ENCODE measurements at places on chromosomes 5 and 9. TPM values are rescaled to one million over a fixed set of nuclear protein-coding genes. Genes with fewer than 3 reads are reported as not detected.

DNA sequence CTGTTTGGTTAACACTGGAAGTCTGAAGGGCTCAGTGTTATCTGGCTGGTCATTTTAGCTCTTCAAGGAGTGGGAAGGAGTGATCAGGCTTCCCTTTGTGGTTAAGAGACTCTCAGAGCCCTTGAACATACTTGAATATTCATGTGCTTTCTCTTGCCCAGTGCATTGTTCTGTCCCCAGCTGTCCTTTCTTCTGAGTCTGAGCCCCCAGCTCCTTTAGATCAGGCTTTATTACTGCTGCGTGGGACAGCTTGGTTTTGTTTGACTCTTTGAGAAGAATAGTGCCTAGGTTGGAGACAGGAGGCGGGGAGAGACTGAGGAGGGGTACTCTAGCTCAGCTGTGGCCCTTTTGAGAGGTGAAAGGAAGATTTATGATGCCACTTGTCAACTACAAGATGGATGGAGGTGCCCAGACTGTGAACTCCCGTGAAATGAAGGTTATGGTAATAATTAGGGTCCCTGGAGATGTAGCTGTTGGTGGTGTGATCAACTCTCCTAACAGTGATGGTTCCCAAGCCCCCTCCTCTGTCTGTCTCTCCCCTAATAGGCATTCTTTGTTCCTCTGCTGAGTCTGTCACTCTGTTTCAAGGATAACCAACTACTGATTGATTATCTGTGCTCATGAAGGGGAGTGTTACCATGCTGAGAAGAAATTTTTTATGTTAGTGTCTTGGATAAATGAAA is 83.1 kb upstream of the GLRA1 start:
- no peak for DNase-seq
- H3K36me3 ChIP-seq, result no peaks in the 10 kb centered on the region
- no peak overlapping the region for H3K4me3 ChIP-seq

- no peak overlapping the region for H3K4me3 ChIP-seq
- peaks cover 11% of the 10 kb centered on the region for H3K4me1 ChIP-seq
- H3K36me3 ChIP-seq, result no peaks in the 10 kb centered on the region
- H3K27ac ChIP-seq, result no peak overlapping the region
- no peaks in the 10 kb centered on the region for H3K27me3 ChIP-seq
- no peak for DNase-seq
Measured at GRCh38 chr5:149719666-149720065, 10.4 kb upstream of the PPARGC1B start.

GRCh38 chr5:159053216-159053615 is 46.5 kb downstream of the EBF1 start:
- no peaks in the 10 kb centered on the region for H3K36me3 ChIP-seq
- peaks cover 2% of the 10 kb centered on the region for H3K27me3 ChIP-seq
- peaks cover 36% of the 10 kb centered on the region for H3K4me1 ChIP-seq
- no peak overlapping the region for H3K27ac ChIP-seq
- peak overlapping the region; percentile 19 for H3K4me3 ChIP-seq

DNA sequence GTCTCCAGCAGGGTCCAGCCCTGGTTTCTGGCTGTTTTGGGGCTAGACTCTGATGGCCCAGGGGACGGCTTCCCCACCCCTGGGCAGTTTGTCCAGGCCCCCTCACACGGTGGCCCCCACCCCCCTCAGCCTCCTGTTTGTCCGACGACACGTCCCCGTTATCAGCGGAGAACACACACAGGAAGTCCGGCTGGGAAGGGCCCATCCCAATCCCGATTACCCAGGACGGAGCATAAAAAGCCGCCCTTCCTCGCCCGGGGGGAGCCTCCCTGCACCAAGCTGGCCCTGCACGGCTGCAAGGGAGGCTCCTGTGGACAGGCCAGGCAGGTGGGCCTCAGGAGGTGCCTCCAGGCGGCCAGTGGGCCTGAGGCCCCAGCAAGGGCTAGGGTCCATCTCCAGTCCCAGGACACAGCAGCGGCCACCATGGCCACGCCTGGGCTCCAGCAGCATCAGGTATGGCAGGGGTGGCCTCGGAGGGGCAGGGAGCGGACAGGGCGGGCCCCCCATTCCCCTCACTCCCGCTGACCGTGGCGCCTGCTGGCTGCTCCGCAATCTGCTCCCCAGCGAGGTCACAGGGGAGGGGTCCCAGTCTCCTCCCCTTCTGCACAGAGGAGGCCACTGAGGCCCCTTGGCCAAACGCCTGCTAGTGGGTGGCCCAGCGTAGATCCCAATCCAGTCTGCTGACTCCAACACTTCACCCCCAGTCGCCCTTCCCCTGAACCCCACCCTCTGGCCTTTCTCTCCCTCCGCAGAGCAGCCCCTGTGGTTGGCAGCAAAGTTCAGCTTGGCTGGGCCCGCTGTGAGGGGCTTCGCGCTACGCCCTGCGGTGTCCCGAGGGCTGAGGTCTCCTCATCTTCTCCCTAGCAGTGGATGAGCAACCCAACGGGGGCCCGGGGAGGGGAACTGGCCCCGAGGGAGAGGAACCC is at the start of gene EGFL7:
Gene EGFL7, plus strand, starts transcription at position 261 of the 926 bp plus-strand sequence. CDS start 5,367 bp downstream, outside the sequence.
- DNase-seq, result peak; percentile 86
- peak within 1 kb of the TSS; percentile 96 for H3K4me3 ChIP-seq
- peaks cover 32% of the 10 kb centered on the region for H3K27me3 ChIP-seq
- peak within 1 kb of the TSS; percentile 91 for H3K27ac ChIP-seq
- peaks cover 5% of the 10 kb centered on the region for H3K4me1 ChIP-seq
- H3K36me3 ChIP-seq, result peaks cover 28% of the 10 kb centered on the region

Gene CERCAM
- total RNA-seq, result 27.9 TPM

GRCh38 chr9:7246917-7247522 is 489.2 kb downstream of the KDM4C start:
- no peak overlapping the region for H3K4me3 ChIP-seq
- H3K36me3 ChIP-seq, result no peaks in the 10 kb centered on the region
- H3K27me3 ChIP-seq, result no peaks in the 10 kb centered on the region
- H3K27ac ChIP-seq, result no peak overlapping the region
- DNase-seq, result no peak

- H3K4me1 ChIP-seq, result no peaks in the 10 kb centered on the region
- DNase-seq, result no peak
- H3K36me3 ChIP-seq, result no peaks in the 10 kb centered on the region
Measured at GRCh38 chr5:174044466-174045254, 846 bp upstream of the NSG2 start.

- peaks cover 52% of the 10 kb centered on the region for H3K4me1 ChIP-seq
- peaks cover 3% of the 10 kb centered on the region for H3K36me3 ChIP-seq
- H3K4me3 ChIP-seq, result no peak overlapping the region
- H3K27me3 ChIP-seq, result no peaks in the 10 kb centered on the region
Measured at GRCh38 chr5:142259758-142260157, 65.1 kb downstream of the SPRY4 start.

- peaks cover 17% of the 10 kb centered on the region for H3K4me1 ChIP-seq
- no peak for DNase-seq
- H3K27ac ChIP-seq, result no peak overlapping the region
- no peaks in the 10 kb centered on the region for H3K36me3 ChIP-seq
- no peak overlapping the region for H3K4me3 ChIP-seq
Measured at GRCh38 chr5:98519571-98519970, 253.9 kb upstream of the RGMB start.

DNA sequence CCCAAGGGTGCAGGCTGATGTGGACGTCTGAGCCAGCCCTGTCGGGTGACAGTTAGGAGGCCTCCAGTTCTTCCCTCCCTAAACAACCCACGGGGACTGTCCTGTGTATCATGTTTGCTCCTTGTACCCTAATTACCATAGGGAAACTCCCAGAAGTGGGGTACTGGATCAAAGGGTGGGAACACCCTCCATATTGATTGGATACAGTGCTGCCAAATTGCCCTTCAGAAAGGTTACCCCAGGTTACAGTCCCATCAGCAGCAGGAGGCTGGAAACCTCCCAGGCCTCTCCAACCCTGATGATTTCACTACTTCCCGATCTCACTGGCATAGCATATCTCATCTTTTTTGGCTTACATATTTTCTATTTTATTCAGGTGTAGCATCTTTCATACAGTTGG is 22.0 kb downstream of the UBE2QL1 start:
- no peak overlapping the region for H3K27ac ChIP-seq
- H3K4me1 ChIP-seq, result peaks cover 27% of the 10 kb centered on the region
- DNase-seq, result no peak
- no peaks in the 10 kb centered on the region for H3K36me3 ChIP-seq
- peaks cover 3% of the 10 kb centered on the region for H3K27me3 ChIP-seq

- H3K4me1 ChIP-seq, result no peaks in the 10 kb centered on the region
- H3K27ac ChIP-seq, result no peak overlapping the region
- H3K27me3 ChIP-seq, result peaks cover 3% of the 10 kb centered on the region
- H3K4me3 ChIP-seq, result no peak overlapping the region
- DNase-seq, result no peak
Measured at GRCh38 chr9:38154501-38155421, 85.7 kb upstream of the SHB start.

DNA sequence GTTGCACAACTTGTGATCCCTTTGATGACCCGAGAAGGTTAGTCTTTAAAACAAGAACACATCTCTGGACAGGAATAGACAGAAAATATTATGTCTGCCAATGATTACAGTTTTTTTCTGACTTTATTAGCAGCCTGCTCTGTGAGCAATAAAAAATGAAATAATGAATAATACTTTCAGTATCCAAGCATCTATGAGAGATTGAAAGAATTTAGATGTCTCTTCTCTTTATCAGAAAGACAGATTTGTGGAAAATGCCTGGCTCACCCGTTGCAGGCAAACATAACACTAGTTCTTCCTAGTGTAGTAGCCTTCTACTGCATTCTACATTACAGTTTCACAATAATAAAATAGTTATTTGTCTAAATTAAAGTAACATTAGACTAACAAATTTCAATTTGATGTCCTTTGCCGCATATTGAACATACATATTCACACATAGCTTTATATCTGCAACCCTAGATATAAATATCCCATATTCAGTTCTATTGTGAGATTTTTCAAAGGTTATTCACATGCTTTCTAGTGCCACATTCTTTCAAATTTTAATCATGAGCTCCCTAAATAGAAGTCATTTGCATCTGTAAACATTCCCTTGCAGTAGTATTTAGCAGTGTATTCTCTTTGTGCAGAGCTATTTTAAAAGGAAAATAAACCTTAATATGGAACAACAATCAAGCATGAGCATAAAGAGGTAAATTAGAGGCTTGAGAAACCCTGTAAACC is 267.3 kb downstream of the EFNA5 start:
- no peak overlapping the region for H3K4me3 ChIP-seq
- H3K27me3 ChIP-seq, result no peaks in the 10 kb centered on the region
- DNase-seq, result no peak
- peaks cover 11% of the 10 kb centered on the region for H3K4me1 ChIP-seq
- no peak overlapping the region for H3K27ac ChIP-seq

Measured in endothelial cell (in vitro differentiated cells).